ENCODE measurements at places on chromosomes 16 and 17. TPM values are rescaled to one million over a fixed set of nuclear protein-coding genes. Genes with fewer than 3 reads are reported as not detected.
A peak's percentile ranks its signal among the peaks of the same experiment; 100 is the strongest.

- DNase-seq: peak; percentile 89
Observed at GRCh38 chr17:78315355-78316114, 44.3 kb downstream of the SOCS3 start.

- no peak for DNase-seq
Observed at GRCh38 chr17:75724016-75725003, 3.1 kb downstream of the ITGB4 start.

The SALL1 gene
- total RNA-seq: not detected

GRCh38 chr16:4894276-4895150 is 42.4 kb downstream of the PPL start:
- DNase-seq: no peak

DNA sequence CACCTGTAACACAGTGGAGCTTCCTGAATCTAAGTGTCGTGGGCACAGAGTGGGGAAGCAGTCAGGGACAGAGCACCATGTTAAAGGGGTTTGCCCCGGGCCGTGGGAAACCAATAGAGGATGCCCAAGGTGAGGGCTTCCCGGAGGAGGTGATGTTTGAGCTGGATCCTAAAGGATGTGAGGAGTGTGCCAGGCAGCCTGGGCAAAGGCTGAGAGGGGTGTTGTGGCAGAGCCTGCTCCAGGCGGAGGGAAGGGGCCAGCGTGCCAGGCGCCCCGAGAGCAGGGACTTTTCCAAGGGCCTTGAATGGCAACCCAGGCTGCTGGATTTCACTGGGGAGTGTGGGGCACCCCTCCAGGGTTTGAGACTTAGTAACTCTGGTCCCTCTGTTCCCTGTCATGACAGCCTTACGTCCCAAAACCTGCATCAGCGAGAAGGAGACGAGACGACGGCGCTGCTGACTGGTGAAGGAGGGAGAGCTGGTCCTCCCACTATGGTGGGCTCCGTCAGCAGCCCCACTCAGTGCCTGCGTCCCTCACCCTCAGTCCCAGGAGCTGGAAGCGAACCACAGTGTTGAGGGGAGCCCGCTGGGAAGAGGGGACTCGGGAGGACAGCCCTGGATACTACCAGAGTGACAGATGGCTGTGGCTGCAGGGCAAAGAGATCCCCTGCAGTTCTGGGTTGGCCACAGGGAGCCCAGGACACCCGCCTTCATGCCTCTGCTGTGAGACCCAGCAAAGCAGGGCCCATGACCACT is 228.4 kb downstream of the KATNIP start:
- no peak for DNase-seq

- DNase-seq: no peak
Observed at GRCh38 chr16:17457513-17457912, 13.2 kb downstream of the XYLT1 start.

The ABCC12 gene
- not detected for total RNA-seq

- DNase-seq: peak; percentile 85
Observed at GRCh38 chr16:30609926-30610839, at the start of gene ZNF689. Gene ZNF689, minus strand, starts transcription at chr16:30610389. Its CDS starts 348 bp downstream, at chr16:30610041.

- no peak for DNase-seq
Observed at GRCh38 chr16:58451265-58451689, 48.7 kb upstream of the NDRG4 start.

GRCh38 chr16:86026916-86027315 is 128.0 kb downstream of the IRF8 start:
- no peak for DNase-seq

DNA sequence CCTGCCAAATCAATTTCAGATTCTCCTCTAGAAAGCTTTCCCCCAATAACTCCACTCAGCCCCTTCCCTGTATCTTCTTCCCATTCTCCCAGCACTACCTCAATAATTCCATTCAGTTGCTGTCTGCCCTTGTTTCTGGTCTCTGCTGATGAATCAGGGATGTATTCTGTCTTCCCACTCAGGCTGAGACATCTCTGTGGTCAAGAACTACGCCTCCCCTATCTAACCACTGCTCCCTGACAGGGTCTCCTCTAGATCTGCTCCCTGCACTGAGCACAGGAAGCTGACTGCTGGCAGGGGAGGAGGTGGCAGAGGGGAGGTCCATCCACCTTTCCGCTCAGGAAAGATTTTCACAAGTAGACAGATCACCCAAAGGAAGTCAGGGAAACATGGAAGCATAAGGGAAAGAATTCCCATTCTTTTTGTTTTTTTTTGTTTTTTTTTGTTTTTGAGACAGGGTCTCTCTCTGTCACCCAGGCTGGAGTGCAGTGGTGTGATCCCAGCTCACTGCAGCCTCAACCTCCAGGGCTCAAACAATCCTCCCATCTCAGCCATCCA is 16.9 kb upstream of the SP2 start:
- no peak for DNase-seq

- DNase-seq: no peak
Observed at GRCh38 chr16:78996790-78997189, 603.7 kb downstream of the MAF start.

The CACNA1G gene
- 0.11 TPM for total RNA-seq

- peak; percentile 73 for DNase-seq
Observed at GRCh38 chr17:42618442-42619150, 9.1 kb downstream of the TUBG1 start.

GRCh38 chr16:75804368-75804767 is 78.1 kb upstream of the CPHXL start:
- DNase-seq: no peak

- DNase-seq: peak; percentile 75
Observed at GRCh38 chr17:81332914-81333528, 37.9 kb upstream of the SLC38A10 start.

The CDH1 gene
- 174 TPM for total RNA-seq

GRCh38 chr17:2982854-2983253 is 80.6 kb downstream of the OR1D5 start:
- DNase-seq: peak; percentile 87

- DNase-seq: peak; percentile 96
Observed at GRCh38 chr16:4474192-4474961, at the start of gene NMRAL1. Gene NMRAL1, minus strand, starts transcription at chr16:4474625. Its CDS starts 493 bp downstream, at chr16:4474132.

The CCL18 gene
- total RNA-seq: 156 TPM

GRCh38 chr16:48434653-48435317 is 49.6 kb upstream of the SIAH1 start:
- no peak for DNase-seq

GRCh38 chr16:35552763-35553162 is 2093.4 kb downstream of the TP53TG3F start:
- DNase-seq: peak; percentile 53

DNA sequence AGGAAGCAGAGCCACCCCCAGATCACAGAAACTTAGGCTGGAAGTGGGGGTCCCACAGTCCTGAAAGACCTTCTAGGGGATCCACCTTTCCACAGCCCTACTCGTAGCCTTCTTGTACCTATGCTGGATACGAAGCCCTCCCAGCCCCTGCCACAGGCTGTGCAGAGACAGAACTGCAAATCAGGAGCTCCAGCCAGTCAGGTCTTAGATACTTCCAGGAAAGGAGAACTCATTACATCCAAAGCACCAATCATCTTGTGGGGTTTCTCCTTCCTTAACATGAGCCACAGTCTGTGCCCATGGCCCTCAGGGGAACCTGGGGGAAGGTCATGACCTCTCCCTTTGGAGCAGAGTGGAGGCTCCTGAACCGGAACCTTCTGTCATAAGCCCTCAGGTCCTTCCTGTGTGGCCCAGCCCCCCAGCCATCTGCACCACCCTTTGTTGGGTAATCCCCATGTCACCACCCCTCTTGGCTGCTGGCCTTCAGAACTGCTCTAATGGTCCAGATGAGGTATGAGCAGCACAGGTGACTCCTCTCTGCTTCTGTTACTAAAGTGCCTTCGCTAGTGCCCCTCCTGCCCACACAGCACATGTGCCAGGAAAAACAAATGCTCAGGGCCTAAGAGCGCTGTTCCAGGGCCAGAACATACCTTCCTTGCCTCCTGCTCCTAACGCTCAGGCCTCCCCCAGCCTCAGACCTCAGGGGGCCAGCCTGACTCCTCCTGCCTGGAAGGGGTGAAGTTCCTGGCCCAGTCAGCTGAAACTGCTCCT is 14.6 kb downstream of the SRCIN1 start:
- peak; percentile 75 for DNase-seq

DNA sequence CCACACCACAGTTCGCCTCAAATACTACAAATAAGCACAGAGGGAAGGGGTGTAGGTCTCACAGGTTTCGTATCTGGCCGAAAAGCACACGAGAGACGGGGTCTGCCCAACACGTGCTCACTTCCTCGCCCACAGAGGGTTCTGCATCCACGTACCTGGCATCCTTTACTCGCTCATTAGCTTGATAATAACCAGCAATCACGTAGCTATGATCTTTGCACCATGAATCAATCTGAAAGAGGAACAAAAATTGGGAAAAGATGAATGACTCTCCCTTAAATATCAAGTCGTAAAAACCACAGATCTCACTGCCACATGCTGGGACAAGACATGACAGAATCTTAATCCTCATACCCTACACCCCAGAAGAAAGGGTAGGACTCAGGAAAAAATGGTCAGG is 10.5 kb downstream of the EMC8 start:
- DNase-seq: no peak

The MRPL28 gene
- 48.8 TPM for total RNA-seq

DNA sequence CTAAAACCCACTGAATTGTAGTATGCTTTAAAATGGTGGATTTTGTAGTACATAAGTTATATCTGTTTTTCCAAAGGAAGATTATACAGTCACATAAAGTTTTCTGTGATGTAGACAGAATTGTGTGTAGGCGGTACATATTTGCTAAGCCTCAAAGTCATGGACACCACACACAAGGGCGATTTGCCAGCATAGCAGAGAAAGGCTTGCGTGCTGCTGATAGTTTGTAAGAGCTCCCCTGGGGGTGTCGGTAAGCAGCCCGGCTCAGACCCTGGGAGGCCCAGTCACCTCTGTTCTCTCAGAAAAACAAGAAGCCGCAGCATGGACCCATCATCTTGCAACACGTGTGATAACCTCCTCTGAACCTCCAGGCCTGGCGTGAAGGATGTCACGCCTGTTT is 38.3 kb upstream of the AKTIP start:
- DNase-seq: no peak

DNA sequence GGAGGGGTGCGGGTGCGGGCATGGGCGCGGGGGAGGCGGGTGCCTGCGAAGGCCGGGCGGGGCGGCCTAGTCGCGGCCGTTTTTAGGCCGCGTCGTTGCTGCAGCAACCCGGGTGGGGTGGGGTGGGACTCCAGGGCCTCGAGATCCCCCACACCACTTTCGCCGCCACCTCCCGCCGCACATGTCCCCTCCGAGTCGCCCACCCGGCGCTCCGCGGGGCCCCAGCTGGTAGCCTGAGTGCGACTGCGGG is 11.3 kb downstream of the TBX2 start:
- DNase-seq: no peak

The ACD gene
- total RNA-seq: 18.7 TPM

The FOXL1 gene
- 0.22 TPM for total RNA-seq

DNA sequence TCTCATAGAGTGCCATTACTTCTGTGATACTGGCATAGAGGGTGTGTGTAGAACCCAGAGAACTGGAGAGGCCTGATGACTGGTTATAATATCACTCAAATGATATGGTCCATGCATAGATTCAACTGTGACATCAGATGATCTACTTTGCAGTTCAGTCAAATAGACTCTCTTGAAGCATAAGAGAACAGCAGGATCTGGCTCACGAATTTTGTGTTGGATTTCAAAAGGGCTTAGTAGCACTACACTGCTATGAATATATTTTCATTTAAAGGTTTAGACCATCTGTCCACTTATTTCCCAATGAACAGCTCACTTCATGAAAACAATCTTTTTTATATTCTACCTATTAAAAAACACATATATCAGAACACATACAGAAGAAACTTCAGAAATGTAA is 119.7 kb downstream of the KIF2B start:
- no peak for DNase-seq
